ENCODE measurements at places on chromosomes 1 and 21.

DNA sequence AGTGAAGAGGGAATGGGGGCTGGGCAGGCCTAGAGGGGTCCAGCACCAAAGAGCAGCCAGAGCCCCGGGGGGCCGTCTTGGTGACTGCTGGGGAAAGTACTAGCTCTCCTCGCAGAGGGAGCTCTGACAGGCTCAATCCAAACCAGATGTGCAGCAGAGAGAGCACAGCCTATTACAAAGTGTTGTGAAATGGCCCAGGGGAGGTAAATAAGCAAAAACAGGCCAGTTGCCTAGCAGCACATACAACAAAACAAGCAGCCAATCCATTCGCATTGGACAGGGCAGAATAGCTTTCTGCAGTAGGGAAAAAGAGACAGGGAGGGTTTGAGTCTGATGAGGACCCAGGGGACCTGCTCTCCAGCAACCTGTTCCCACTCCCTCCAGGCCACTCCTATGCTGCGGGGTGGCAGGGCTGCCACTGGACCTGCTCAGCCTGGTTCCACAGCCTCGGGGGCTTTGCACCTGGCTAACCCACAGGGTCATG is 239.6 kb upstream of the FGGY start:
- no peak for DNase-seq

DNA sequence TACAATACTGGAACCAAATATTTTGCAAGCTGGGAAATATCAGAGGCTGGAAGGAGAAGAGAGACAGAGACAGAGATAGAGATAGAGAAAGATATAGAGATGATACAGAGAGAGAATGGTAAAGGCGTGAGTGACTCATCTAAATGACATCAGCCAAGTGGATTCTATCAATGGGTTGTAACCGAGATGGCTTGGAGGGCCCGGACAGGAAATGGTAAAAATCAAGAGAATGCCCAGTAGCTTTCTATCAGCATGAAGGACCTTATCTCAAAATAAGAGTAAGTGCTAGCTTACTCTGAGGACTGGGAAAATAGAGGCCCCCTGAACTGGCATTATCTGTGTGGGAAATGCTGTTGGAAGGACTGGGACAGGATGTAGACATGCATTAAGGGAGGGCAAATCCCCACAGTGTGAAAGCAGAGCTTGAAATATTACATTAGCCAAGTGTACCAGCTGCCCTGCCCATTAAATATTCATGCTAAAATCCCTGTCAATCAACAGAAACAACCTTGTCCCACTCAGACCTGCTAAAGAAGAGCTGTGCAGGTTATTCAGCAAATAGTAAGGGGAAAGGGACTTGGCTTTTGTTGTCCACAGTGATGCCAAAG is 76.6 kb upstream of the ZNF644 start:
- DNase-seq: no peak

DNA sequence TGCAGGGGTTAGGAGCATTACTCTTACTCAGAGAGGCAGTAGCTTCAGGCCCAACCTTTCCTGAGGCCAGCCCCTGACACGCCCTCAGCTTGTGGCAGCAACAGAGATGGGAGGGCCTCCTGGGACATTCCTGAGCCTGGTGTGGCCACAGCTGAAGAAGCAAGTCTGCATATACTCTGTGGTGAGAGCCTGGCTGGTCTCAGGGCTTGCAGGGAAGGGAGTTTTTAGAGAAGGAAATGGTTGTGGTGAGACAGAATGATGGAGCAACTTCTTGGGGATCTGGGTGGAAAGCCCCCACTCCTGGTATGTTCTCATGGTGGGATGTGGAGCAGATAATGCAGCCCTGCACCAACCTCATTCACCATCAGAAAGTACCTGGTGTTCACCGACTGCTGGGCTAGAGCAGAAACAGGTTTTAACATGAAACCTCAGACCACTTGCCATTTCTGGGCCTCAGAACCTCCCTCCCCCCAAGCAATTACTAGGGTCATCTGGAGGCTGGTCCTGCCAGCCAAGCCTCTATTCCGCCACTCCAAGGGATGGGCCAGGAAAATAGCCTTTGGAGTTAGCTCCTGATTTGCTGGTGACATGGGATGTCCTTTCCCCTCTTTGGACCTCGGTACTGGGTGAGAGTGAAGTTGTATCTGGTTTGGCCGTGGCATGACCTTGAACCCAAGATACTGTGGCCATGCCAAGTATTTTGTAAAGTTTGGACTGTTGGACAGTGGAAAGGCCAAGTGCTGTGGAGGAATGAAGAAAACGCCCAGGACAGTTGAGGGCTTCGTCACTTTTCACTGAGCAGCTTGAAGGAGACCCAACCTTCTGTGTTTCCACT is 28.1 kb upstream of the RNF19B start:
- DNase-seq: no peak

GRCh38 chr1:4762146-4762545 is 107.7 kb downstream of the AJAP1 start:
- no peak for DNase-seq

GRCh38 chr21:16590186-16590585 is 860.4 kb downstream of the USP25 start:
- no peak for DNase-seq

- DNase-seq: no peak
Measured at GRCh38 chr1:52216907-52217458, 75.1 kb downstream of the ZFYVE9 start.

DNA sequence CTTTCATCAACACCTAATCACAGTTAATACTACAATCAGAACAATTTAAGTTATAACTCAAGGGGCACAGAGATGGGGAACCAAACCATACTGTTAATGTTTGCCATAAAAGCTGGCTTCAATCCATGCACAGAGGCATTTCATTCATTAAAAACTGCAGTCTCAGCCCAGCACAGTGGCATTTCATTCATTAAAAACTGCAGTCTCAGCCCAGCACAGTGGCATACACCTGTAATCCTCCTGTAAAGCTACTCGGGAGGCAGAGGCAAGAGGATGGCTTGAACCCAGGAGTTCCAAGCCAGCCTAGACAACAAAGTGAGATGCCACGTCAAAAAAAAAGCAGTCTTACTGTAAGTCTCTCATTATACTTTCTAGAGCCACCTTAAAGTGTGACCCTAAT is 29.2 kb downstream of the ARID4B start:
- DNase-seq: no peak

- DNase-seq: no peak
Measured at GRCh38 chr1:113937146-113937545, 8.0 kb downstream of the HIPK1 start.

DNA sequence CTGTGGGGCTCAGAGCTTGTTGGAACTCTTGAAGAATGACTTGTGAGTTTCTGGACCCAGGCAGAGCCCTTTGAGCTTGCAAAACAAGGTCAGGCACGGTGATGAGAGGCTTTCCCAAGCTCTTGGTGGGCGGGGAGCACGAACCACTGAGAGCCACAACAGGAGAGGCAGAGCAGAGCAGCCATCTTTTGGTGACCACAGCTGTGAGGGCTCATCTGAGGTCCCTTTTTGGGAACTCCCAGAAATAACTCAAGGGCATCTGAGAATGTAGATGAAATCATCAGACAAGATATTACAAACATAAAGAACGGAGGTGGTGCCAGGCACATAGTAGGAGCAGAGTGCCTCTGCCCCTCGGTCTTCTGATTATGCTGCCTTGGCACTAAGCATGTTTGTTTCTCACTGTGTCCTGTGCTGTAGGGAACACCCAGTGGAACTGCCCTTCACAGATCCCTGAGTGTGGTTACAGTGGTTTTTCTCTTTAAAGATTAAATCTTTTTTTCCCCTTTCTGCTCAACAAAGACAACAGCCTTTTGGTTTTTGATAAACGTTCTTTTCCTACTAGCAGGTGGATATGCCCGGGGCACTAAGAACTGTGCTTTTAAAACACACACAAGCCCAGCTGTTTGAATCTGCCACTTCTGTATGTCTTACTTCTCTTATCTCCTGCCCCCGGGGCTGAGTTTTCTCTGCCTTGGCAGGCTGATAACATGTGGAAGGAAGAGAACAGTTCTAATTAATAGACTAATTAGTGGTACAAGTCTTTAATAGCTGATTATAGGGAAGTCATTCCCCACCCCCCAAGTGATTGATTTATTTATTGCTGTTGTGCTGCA is 37.7 kb downstream of the CD34 start:
- no peak for DNase-seq

DNA sequence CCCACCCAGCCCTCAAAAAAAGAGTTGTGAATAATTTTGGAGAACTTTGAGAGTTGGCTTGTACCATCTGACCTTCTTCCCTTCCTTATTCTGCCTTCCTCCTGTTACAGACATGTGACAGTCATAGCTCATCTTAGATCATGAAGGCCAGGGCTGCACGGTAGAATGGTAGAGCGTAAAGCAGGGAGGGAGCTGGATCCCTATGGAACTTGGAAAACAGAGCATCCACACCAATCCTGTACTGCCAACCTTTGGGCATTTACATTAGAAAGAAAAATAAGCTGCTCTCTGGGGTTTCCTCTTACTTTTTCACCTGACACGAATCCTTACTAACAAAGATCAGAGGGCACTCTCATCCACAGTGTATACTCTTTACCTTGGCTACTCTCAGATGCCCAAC is 121.5 kb downstream of the GPR52 start:
- no peak for DNase-seq

GRCh38 chr1:187078321-187078720 is 249.6 kb downstream of the PLA2G4A start:
- DNase-seq: no peak

- DNase-seq: no peak
Measured at GRCh38 chr1:47031059-47031458, 7.6 kb downstream of the CYP4X1 start.

DNA sequence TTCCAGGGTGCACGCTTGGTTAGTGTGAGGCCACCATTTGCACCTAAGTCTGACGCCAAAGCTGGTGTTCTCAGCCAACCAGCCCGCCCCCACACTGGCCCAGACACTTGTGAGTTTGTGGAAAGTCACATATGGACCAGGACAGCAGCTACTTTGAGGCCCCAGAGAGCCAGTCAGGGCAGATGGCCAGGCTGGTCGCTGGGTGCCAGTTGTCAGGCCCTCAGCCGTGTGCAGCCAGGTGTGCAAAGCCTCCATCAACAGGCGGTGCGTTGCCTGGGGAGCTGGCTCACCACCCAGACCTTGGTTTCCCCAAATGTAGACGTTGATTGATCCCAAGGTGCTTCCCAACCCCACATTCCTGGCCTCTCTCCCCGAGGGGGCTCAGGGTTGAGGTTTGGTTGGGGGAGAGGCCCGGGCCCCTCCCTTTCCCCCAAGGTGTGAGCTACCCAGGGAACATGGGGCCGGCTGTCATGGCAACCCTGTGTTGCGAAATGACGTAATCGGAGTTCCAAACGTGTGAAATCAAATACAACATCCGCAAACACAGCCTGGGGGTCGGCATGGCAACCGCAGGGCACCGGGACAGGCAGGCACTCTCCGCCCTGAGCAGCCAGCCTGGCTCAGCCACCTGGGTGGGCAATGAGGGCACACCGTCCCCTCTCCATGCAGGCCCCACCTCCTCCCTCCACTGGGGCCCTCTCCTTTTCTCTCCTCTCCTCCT is 42.2 kb upstream of the WNT4 start:
- DNase-seq: no peak

- DNase-seq: no peak
Measured at GRCh38 chr21:24658926-24659325, 948.4 kb downstream of the MRPL39 start.

DNA sequence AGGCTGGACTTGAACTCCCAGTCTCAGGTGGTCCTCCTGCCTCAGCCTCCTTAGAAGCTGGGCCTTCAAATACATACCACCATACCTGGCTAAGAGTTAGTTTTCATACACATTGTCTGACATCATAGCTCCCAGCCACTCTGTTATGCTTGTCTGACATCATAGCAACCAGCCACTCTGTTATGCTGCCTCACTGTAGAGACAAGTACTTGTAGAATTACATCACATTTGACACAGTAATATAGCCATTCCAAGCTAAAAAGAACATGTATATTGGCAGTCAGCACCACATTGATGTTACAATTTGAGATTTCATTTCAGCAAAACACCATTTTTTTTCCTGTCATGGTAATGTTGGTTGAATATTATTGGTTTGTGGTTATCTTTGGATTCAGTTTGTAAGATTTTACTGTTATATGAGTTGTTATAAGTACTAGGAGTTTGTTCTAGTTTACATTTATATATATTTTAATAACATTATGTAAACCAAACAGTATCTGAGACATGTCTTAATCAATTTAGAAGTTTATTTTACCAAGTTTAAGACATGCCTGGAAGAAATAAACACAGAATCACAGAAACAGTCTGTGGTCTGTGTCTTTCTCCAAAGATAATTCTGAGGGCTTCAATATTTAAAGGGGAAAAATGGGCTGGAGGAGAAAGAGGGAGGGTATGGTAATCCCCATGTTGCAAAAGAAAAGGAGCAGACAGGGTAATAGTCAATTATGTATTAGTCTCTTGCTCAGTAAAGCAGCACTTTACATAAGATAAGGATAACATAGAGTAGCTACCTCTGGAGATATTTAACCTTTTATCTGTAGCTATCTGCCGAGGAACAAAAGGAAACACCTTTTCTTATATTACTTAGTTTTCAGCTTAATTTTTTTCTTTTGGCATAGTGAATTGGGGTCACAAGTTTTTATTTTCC is 43.0 kb downstream of the XPR1 start:
- DNase-seq: no peak

GRCh38 chr1:1754051-1754815 is 24.0 kb downstream of the NADK start:
- no peak for DNase-seq

- no peak for DNase-seq
Measured at GRCh38 chr1:203567596-203567995, 59.0 kb upstream of the ATP2B4 start.

DNA sequence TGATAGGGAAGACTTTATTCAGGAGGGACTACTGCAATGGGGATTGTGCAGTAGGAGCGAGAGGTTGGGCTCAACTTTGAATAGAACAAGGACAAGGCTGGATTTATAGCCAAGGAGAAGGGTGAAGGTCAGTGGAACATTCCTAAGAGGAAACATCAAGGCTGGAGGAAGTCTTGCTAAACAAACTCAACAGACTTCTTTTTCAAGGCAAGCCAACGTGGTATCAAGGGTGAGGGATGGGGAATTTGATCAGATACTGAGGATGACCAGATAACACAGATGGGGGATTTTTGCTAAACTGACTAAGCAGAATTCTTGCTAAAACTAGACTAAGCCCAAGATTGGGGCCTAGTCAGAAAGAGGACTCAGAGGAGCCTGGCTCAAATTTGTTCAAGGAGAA is 107.3 kb downstream of the DUSP10 start:
- DNase-seq: no peak

GRCh38 chr21:42733037-42733627 is 79.7 kb downstream of the PDE9A start:
- no peak for DNase-seq

DNA sequence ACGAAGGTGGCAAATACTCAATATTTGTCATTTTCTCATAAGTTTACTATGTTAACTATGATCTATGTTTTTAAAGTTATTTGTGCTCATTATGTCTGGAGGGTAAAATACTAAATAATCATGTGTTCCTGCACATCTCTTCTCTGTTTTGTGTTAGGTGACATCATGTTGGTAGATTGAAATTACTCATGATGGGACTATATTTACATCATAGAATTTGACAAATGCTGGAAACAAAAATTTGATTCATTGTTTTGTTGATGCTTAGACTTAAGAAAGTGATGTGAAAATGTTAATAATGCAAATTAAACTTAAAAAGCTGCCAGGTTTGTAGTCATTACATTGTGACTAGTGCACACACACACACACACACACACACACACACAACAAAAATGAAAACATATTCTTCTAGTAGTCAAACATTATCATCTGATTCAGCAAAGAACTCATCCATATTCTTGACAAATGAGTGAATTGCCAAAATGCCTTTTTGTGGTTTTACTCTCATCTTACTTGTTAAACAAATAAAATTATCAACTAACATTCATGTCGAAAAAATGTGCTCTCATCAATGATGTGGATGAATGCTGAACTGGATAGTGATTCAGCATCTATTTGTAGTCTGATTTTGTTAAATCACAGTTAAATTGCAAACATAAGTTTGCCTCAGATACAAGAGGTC is 870.7 kb downstream of the BRINP3 start:
- DNase-seq: no peak

Measured in T follicular helper cell (primary cell).